Stimulated activated CD4-positive, alpha-beta T cell treated with anti-CD3 and anti-CD28 coated beads, Interleukin-1b, Interleukin-23, amount 100 ng/mL, for 4 hours (primary cell): ENCODE measurements at places on chromosomes 2 and 18.

GRCh38 chr18:76463872-76464271, 31.2 kb downstream of the ZNF516 start:
- DNase-seq: no peak

GRCh38 chr2:37779611-37780386, 108.4 kb upstream of the CDC42EP3 start:
- DNase-seq: no peak

DNA sequence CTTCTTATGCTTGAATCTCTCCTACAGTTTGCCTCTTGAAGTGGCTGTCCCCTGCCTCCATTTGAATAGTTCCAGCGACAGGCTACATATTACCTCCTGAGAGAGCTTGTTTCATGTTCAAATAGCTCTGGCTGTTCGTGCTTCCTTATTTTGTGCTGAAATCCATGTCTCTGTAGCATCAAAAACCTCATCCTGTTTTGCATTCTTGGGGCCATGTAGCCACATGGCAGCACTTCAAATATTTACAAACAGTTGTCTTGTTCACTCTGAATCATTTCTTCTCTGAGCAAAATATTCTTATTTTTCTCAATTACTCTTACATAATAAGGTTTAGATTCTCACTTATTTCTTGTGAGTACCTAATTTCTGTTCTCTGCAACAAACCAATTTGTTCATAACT, 1243.1 kb upstream of the NXPH2 start:
- no peak for DNase-seq

GRCh38 chr2:70084973-70085710, 2.1 kb upstream of the PCBP1 start:
- peak; percentile 57 for DNase-seq

GRCh38 chr2:47067788-47068407, 87.2 kb downstream of the STPG4 start:
- no peak for DNase-seq

GRCh38 chr2:39558906-39559305, 106.8 kb upstream of the TMEM178A start:
- DNase-seq: no peak

DNA sequence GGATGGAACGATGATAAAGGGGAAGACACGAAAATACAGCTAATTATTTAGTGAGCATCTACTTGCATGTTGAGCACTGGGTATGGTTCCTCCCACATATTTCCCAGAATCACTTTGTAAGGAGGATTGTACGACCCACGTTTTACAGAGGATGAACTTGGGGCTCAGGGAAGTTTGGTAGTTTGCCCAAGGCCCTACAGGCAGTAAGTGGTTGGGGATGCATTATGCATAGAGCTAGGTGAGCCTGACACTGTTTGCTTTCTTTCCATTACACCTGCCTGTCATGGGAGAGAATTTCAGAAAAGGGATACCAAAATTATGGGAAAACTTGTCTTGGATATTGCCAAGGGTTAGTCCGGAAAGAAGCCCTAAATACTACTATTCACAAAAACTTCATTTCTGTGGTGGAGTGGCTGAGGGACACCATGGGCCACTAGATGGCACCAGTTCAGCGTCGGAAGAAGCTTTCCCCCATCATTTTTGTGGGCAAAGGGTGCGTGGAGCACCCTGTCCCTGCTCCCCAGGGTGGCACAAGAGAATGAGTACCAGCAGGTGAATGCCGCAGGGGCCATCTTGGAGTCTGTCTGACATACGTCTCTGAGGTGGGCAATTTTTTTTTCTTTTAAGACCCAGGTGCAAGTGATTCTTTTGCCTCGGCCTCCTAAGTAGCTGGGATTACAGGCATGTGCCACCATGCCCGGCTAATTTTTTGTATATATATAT, 23.5 kb upstream of the C18orf32 start:
- DNase-seq: peak; percentile 37

- DNase-seq: no peak
These were observed 93.7 kb downstream of the DYNAP start for GRCh38 chr18:54684784-54685183.

GRCh38 chr2:54889053-54889452, 161.2 kb downstream of the RTN4 start:
- no peak for DNase-seq

GRCh38 chr18:48676756-48677368, 138.0 kb downstream of the CTIF start:
- DNase-seq: peak; percentile 48

GRCh38 chr2:98383166-98383565, 36.9 kb downstream of the CNGA3 start:
- DNase-seq: no peak

DNA sequence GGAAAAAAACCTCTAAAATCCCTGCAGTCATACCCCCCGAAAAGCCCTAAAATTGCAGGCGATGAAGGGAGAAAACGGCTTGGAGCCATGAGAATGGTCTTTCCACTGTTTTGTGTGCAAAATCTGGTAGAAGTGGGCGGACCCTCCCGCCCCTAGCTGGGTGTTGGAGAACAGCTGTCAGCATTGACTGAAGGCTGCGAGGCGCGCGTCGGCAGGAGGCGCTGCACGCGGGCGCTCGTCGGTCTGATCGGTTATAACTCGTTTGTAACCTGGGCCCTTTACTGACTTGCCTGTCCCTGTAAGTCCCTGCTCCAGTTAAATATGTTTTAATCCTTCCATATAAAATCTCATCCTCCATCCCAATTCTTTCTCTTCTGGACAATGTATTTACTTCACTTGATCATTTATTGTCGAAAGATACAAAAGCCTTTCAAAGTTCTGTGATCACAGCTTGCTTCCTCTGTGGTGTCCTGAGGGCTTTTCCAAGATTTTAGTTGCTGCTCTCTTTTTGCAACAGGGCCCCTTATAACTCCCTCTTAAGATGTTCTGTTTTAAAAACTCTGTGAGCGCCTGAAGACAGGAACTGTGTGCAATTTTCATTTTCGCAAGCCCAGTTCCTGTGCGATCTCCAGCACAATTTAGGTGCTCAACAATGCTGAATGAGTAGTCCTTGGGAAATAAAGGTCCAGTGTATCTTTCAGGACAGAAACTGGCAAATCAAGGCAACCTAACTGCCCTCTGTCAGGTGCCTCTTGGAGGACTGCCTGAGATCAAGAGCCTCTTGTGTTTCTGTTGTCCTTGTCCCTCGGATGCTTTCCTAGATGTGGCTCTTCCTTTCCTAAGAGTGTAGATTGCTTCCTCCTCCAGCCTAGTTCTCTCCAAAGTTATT, 918 bp upstream of the HNRNPLL start:
- DNase-seq: peak; percentile 78

- no peak for DNase-seq
These were observed 406.9 kb downstream of the DCDC2C start for GRCh38 chr2:4110273-4110672.

- DNase-seq: no peak
These were observed 429.4 kb downstream of the ARHGAP15 start for GRCh38 chr2:143558665-143559064.

DNA sequence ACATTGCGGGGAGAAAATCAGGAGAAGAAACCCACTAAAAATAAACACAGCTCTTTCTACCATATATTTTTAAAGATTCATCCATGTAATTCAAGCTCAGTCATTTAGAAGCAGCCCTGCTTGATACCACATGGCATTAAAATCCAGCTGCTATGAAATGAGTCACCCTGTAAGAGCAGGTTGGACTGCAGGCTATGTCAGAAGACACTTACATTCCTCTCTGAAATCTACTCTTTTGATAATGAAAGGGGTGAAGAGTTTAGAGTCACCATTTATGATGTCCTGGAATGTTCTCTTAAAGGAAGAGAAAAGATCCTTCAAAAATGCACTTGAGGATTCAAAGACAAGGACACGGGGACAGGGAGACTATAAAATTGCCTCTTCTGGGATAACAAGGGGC, 100.6 kb upstream of the APCDD1 start:
- DNase-seq: no peak

GRCh38 chr2:112173646-112174319, 35.6 kb downstream of the FBLN7 start:
- no peak for DNase-seq

DNA sequence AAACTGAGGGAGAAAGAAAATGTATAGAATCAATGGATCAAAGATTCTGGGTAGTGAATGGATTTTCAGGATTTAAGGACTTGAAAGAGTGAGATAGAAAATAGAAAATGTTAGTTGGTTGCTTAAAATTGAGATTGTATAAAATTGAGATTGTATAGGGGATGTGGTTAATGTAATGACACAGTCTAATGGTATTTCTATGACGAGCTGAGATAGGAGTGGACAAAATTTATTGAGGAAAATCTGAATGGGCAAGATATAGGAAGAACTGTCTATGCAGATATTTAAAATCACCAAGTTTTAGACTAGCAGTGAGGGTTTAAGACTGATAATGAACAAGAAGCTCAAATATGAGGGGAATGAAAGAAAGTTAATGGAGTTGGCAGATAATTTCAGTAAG, 406.6 kb downstream of the NYAP2 start:
- no peak for DNase-seq

GRCh38 chr2:127398239-127398590, 10.4 kb upstream of the MAP3K2 start:
- no peak for DNase-seq

GRCh38 chr2:200308546-200309295, 2.2 kb downstream of the SPATS2L start:
- DNase-seq: no peak

DNA sequence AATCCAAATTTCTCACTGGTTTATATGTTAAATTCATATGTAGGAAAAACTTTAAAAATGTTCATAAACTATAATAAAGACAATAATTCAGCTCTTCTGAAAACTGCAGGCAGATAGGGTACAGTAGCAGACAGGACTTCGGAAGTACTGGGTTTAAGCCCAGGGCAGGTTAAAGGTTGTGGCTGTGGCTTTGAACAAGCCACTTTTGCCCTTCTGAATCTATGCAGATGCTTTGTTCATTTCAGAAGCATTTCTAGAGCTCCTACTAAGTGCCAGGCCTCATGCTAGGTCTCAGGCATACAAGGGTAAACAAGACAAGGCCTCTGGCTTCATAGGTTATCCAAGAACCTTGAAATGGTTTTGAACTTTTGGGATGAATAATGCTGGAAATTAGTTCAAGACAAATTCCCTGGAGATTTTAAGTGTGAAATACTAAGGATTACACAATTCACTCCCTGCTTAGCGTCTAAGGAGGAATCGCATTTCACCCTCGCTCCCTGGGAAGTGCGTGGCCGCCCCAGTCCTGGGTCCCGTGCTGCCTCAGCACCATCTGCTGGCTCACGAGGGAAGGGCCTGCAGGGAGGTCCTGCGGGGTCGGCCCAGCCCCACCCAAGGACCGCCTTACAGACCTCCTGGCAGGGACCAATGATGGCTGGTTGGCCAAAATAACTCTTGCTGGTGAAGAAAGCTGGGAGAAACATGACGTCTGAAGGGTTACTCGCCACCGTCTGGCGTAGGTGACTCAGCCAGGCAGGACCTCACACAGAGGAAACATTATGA, 67.7 kb upstream of the L3MBTL4 start:
- no peak for DNase-seq

DNA sequence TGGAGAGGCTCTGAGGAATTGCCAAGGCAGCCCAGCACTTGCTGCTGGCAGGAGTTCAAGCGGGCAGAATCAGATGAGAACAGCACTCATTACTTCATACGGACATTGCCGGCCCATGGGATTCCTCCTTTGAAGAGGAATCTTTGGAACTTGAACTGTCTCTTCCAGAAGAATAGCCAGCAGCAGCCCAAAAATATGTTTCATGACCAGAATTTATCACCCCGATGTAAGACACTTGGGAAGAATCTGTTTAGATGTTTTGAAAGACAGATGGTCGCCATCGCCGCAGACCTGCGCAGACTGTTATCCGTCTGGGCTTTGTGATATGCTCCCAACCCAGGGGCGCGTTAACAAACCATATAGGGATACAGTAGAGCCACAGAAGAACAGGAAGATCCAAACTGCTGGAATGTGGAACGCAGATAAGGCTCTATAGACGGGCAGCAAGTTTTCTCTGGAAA, 3.7 kb upstream of the ADI1 start:
- no peak for DNase-seq

DNA sequence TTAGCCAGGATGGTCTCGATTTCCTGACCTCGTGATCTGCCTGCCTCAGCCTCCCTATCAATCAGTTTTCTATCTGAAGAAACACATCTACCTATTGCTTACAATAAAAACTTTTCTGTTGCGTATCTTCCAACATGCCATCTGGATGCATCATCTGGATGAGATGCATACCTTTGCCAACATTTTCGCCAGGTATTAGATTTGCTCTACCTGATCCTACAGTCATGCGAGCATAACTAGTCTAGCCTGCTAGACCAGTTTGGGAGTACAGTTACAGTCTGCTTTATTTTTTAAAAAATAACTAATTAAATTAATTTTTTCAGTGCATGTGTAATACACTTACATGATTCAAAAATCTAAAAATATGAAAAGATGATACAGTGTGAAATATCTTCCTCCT, 334.0 kb upstream of the MEX3C start:
- DNase-seq: no peak

GRCh38 chr18:61766266-61766884, 126.4 kb downstream of the RNF152 start:
- no peak for DNase-seq

GRCh38 chr2:207319316-207319715, 153.6 kb upstream of the KLF7 start:
- DNase-seq: no peak

DNA sequence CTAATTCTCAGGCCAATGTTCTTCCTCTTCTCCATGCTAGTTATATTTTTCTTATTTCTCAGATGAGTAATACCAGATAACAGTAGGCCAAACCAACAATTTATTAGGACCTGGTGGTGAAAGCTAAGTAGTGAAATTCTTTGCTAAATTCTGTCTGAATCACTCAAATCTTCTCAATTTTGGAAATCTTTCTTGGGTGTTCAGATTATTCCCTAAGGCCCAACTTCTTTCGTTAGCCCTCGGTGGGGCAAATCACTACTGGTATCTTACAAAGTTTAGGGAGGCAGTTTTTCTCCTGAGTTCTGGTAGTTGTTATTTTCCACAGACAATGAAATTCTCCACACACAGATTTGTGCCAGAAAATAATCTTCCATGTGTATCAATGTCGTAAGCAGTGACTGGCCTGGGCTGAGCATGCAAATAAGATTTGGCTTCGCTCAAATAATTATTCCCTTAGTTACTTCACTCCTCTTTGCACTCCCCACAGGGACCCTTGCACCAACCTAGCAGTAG, 443.5 kb upstream of the SLC14A2 start:
- no peak for DNase-seq

GRCh38 chr18:59929621-59930295, 30.0 kb downstream of the PMAIP1 start:
- DNase-seq: no peak

DNA sequence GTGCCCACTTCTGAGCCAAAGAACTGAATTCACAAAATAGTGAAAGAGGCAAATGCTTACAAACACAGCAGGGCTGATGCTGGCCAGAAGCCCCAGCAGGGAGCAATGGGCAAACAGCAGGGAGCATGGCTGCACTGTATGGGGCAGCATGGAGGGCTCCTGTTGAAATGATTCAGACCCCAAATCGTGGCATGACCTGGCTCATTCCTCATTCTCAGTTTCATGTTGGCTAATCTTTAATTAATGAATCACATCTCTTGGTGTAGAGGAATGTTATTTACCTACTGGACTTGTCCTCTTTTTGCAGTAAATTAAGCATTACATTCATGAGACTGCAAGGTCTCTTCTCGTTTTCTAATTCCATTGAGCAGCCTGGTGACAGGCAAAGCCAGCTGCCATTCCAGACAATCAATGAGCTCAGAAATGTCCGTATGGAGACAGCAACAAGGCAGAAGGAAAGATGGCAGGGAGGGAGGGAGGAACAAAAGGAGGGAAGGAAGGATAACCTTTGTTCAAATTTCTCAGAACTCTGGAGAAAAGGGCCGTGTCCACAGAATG, 84.9 kb upstream of the ST8SIA3 start:
- no peak for DNase-seq

GRCh38 chr2:143397884-143398614, 268.8 kb downstream of the ARHGAP15 start:
- no peak for DNase-seq
